ENCODE measurements at places on chromosomes 1 and 21.

GRCh38 chr1:235601104-235601503, 48.5 kb downstream of the GNG4 start:
- DNase-seq, result peak; percentile 63

GRCh38 chr1:182952677-182953444, at the start of gene SHCBP1L:
TSS of gene SHCBP1L (minus strand) at chr1:182953166. CDS start at chr1:182953133, 33 bp downstream.
- DNase-seq, result no peak

DNA sequence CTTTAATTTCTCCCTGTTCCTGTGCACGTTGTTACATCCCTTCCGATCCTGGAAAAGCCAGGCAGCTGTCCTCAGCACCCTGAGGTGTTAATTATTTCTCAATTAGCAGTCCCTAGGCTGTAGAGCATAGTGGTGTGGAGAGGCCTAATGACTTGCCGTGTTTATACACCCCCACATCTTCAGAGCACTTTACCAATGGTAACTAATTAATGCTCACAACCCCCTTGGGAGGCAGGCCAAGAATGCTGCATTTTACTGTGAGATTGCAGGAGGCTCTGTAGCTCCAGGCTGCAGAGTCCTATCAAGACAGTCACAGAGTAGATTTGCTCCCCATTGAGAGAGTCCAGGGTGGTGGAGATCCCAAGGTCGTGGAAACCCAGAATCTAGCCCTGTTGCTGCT, 2.4 kb upstream of the PARS2 start:
- DNase-seq, result no peak

DNA sequence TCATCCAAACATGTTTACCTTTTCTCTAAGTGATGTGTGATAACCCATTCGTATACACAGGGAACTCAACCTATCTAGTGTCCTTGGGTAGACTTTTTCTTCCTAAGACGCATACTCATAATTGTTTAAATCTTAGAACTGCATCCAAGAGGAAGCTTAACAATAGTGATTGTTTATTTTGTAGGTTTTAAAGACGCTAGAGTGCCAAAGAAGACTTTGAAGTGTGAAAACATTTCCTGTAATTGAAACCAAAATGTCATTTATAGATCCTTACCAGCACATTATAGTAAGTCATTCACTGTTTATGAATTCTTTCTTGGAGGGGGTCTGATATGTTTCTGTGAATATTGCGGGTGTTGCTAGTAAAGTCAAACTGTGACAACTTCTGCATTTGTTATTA, 25.4 kb downstream of the PLA2G4A start:
- DNase-seq, result no peak

DNA sequence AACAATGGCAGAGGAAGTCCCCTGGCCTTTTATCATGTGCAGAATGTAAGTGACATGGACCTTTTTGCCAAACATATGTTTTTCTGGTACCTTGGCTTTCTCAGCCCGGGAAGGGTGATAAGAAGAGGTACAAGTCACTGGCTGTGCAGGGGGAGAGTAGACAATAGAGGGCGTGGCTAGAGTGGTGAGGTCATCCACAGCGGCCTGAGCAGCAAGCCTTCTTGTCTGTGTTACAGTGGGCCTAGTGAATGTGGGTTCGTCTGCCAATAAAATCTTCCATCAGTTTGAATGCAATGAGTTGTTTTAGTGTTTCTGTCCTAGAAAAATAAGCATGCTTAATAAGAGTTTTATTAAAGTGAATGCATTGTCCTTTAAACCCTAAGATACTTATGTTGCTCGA, 59.0 kb upstream of the PGD start:
- peak; percentile 31 for DNase-seq

DNA sequence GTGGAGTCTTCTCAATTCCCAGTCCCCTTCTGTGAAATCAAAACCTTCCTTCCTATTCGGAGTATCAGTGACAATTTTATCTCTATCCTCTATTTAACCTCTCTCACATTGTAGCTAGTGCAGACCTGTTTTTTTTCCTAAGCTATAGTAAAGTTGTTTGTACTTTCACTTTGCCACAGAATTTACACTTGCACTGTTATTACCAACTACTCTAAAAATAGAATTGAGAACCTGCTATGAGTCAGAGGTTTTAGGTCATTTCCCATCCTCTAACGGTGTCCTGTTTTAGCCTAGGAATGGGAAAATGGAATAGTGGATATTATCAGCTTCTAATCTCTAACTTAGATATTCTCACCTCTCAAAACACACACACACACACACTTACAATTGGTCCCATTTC, 862.7 kb downstream of the NCAM2 start:
- peak; percentile 47 for DNase-seq

- no peak for DNase-seq
These were observed 174.3 kb downstream of the PRDM16 start for GRCh38 chr1:3243304-3243703.

GRCh38 chr1:25714372-25714931, 85.5 kb upstream of the SELENON start:
- DNase-seq, result no peak

DNA sequence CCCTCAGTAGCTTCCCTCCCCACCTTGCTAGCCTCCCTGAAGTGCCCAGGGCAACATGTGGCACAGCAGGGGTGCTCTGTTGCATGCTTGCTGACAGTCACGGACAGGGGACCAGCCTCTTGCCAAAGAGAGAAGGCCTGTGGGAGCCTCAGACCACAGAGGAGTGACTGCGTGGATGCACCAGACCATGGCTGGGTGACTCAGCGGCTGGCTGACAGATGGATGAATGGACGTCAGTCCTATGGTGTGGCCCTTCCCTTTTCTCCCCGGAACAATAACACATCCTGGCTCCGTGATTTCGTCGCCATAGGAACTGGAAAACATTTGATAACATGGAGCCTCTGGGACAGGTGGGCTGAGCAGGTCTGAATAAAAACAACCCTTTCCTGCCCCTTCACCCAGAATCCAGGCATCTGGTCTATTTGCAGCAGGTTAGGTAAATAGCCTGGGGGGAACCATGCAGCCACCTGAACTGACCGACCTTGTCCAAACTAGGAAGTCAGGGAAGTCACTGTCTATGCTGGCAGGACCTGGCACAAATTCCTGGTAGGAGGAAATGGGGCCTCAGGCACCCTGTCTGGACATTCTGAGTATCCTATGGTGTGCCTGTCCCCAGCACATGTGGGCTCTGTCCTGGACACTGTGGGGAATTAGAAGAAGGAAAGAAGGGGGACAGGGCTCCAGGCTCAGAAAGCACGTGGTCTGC, 53.3 kb downstream of the NENF start:
- DNase-seq, result peak; percentile 98

- DNase-seq, result no peak
These were observed 43.4 kb downstream of the KIF1B start for GRCh38 chr1:10253755-10254154.

- DNase-seq, result no peak
These were observed 1.7 kb downstream of the ANKRD65 start for GRCh38 chr1:1419363-1419812.

DNA sequence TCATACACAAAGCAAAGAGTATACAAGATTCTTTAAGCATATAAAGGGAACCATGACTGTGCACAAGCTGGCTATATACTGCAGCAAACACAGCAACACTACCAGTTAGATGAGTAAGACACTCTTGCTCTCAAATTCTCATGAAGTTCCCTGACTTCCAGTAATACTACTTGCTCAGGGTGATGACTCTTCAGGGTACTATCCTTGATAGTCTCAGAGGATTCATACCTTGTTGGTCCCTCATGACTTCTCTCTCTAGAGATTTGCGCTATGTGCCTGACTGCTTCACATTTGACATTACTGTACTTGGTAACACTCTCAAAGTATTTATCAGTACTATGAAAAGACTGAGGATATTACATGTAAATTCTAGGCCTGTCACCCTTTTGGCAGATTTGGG, 159.8 kb upstream of the ZRANB2 start:
- no peak for DNase-seq
